ENCODE measurements at places on chromosomes 2 and 18.
A peak's percentile ranks its signal among the peaks of the same experiment; 100 is the strongest.

- DNase-seq, result no peak
Measured at GRCh38 chr18:78429127-78430108, 550.2 kb upstream of the SALL3 start.

DNA sequence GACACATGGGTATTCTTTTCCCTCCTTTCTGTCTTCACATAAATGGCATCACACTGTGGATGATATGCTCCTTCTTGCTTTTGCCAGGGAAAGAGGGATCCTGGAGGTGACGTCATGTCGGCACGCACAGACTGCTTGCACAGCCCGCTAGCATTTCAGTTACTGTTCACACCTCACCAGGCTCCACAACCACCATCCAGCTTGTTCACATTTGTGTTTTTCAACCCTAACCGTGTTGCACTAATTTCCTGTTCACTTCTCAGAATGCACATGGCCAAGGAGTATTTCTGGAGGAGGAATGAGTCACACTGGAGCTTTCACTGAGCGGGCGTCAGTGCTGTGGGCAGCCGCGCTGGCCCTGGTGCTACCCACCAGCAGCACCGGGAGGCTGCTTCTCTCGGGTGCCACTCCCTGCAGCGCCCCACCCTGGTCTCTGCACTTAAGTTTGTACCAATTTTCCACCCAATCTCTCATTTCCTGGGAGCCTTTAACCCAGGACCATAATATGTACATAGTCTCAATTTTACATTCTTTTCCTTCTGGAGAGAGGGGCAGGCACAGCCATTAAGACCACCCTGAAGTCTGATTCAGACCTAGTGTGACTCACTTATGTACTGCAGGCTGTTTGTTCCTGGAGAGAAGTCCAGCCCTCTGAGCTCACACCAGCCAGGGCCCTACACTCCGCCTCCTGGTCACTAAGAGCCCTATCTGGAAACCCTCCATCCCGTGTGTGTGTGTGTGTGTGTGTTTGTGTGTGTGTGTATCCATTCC is 65.1 kb downstream of the MBP start:
- peak; percentile 89 for DNase-seq

- no peak for DNase-seq
Measured at GRCh38 chr2:126803434-126803775, 95.3 kb upstream of the TEX51 start.

- peak; percentile 71 for DNase-seq
Measured at GRCh38 chr18:3104190-3105054, 91.5 kb upstream of the LPIN2 start.

- DNase-seq, result no peak
Measured at GRCh38 chr2:171894612-171894947, 536 bp upstream of the SLC25A12 start.

- no peak for DNase-seq
Measured at GRCh38 chr2:173037245-173038120, 38.2 kb upstream of the MAP3K20 start.

GRCh38 chr2:152894051-152894450 is 175.6 kb downstream of the ARL6IP6 start:
- no peak for DNase-seq

GRCh38 chr2:219433666-219434467 is 776 bp upstream of the SPEG start:
- no peak for DNase-seq

- DNase-seq, result no peak
Measured at GRCh38 chr2:133605766-133606137, 37.5 kb upstream of the NCKAP5 start.

GRCh38 chr2:19711470-19712372 is 190.1 kb downstream of the TTC32 start:
- DNase-seq, result peak; percentile 97

DNA sequence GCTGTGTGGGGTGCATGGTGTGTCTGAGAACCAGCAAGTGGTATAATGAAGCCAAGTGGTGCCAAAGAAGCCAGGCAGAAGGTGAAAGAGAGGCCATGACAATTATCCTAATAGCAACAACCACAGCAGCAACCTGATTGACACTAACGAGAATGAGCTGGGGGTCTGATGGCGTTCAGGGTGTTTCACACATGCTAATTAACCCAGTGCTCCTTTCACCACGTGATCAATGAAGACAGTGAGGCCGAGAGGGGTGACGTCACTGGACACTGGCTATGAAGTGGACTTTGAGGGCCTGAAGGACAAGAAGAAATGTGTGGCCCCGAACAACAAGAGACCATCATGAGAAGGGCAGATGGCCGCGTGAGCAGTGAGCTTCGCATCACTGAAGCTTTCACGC is 364.4 kb upstream of the ID2 start:
- DNase-seq, result no peak

DNA sequence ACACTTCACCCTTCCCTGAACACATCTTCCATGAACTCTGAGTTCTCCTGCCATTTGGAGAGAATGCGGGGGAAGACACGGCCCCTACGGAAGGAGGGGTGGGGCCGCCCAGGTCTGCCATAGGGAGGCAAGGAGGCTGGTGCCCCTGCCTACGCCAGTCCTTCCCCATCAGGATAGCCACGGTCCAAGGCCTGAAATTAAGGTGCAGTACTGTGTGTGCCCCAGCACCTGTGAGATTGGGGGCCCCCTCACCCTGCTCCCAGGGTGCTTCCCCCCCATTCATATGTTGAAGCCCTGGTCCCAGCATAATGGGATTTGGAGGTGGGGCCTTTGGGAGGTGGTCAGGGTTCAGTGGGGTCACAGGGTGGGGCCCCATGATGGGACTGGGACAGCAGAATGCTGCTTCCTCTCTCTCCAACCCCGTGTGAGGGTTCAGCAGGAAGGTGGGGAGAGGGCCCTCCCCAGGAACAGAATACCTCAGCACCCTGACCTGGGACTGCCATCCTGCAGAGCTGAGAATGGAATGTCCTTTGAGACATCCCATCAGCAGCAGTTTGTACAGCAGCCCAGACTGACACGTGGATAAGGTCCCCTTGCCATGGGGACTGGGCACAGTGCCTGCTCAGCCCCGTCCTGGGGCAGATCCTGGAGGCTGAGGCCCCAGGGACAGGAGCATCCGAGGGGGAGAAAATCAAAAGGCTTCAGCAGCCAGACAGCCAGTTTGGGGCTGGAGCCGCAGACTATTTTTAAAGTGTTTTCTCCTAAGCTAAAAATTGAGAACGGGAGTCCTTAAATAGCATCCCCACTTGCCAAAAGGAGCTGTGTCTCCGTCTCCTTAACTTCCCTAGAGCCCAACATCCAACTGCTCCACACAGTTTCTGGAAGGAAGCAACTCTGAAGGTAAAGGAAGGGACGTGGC is 105.1 kb downstream of the NDUFA10 start:
- no peak for DNase-seq

GRCh38 chr2:105290981-105291660 is 38.4 kb downstream of the TGFBRAP1 start:
- peak; percentile 88 for DNase-seq

- DNase-seq, result peak; percentile 69
Measured at GRCh38 chr2:157880927-157881326, 4.8 kb upstream of the ACVR1 start.

GRCh38 chr2:49248506-49248905 is 94.2 kb upstream of the FSHR start:
- peak; percentile 80 for DNase-seq

DNA sequence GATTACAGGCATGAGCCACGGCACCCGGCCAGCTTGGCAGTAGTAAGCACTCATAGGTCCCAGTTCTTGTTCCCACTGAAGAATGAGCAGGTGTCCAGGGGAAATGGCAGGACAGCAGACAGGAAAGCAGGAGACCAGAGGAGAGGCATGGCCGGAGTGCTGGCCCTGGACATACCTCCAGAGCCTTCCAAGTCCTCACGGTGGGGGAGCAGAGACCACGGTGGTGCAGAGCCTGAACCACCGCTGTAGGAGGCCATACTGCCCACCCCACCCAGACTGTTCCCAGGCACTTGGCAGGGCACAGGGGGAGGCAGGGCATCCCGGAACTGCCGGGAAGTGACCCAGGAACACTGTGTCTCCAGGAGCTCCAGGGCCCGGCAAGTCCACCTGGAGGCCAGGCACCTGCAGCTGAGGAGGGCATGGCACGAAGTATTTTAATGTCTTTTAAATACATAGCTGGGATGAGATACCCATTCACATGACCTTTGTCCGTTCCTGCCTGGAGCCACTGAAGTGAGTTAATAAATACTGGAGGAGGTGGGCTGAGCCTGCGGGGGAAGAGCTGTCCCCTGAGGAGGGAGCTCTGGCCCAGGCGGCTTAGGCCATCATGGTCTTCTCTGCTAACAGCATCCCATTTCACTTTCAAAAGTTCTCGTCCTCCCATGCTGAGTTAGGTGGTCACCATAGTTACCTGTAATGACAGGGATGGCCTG is 49.7 kb upstream of the TFCP2L1 start:
- DNase-seq, result no peak

GRCh38 chr18:44911260-44911659 is 230.6 kb downstream of the SETBP1 start:
- no peak for DNase-seq

- DNase-seq, result no peak
Measured at GRCh38 chr2:104371087-104371781, 482.7 kb upstream of the POU3F3 start.

GRCh38 chr18:24491927-24492834 is 31.7 kb downstream of the HRH4 start:
- no peak for DNase-seq

DNA sequence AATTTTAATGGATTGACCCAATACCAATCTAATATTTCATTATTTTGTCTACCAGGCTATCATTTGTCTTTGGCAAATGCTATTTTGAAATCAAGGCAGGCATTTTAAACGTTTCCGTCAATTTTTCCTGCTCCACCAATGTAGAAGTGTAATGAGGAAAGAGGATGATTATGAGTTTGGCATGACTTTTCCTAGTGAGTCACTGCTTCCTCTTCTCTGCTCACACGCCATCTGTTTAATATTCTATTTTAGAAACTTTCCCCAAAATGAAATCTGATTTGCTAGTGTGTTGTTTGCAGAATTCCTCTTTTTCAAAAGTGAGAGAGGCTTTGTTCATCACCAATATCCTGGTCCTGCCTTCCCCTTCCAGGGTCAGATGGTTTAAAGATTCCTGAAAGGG is 42.5 kb upstream of the PID1 start:
- peak; percentile 24 for DNase-seq

GRCh38 chr2:189188115-189188805 is 8.7 kb upstream of the COL5A2 start:
- DNase-seq, result no peak

DNA sequence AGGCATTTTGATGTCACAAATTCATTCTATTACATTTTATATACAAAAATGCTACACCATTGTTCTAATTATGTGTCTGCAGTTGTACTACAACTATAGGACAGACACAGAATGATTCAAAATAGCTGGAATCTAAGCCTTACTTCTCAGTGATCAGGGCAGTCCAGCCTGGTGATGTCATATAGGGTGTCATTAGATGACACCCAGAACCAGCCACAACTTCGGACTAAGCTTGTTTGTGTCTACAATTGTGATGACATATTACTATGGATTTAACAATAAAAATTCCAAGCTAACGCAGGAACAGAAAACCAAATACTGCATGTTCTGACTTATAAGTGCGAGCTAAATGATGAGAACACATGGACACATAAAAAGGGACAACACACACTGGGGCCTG is 31.0 kb downstream of the M1AP start:
- peak; percentile 29 for DNase-seq

GRCh38 chr2:241815477-241816430 is 6.8 kb downstream of the NEU4 start:
- no peak for DNase-seq

GRCh38 chr2:54503192-54503591 is 47.1 kb downstream of the SPTBN1 start:
- no peak for DNase-seq

DNA sequence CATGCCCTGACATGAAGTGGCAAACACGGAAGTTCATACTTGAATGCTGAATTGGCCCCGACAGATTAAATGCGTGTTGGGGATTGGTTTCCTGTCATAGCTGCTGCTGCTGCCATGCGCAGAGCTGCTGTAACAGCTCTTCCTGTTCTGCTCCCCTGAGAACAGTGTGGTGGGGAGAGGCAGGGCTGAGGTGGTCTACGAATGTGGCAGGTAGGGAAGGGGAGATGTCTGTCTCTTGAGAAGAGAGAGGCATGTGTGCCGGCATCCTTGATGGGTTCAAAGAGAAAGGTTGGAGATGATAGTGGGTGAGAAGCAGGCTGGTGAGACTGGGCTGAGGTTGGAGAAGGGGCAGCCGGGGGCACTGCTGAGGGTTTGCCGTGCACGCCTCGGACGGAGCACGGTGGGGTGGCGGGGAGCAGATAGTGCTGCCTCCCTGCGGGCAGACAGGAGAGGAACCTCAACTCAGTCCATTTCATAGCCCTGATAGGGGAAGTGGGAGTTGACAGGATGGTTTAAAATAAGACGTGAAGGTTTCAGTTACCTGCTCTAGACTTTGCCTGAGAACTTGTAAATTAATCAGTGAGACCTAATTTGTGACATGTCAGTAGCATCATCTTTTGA is 46.1 kb downstream of the TMEM185B start:
- peak; percentile 50 for DNase-seq

DNA sequence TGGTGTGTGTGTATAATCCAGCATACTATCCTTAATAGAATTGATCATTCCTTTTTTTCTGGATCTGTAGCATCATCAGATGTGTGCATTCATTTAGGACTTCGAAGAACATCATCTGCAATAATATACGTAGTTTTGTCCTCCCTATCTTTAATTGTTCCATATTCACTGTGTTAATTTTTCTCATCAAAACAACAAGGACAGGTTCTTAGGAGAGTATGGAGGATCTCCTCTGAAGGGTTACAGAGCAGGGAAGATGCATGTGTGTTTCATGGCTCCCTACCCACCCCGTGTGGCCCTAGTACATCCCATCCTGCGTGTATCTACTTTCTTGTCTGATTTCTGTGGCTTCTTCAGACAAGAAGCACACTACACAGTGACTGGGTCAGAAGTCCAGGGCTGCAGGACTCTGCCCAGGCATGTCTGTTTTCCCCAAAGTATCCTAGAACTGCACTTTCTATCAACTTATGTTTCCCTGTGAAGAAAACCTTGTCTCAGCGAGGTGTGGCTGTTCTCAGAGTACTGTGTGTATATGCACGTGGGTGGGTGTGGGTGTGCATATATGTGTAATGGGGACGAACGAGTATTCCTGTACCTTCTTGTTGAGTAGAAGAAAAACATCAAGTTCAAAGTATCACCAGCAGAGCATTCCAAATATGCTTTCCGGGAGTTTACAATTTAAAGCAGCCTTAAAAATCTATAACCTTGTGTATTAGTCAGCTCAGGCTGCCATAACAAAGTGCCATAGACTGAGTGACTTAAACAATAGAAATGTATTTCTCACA is 220.4 kb upstream of the FOSL2 start:
- peak; percentile 98 for DNase-seq

DNA sequence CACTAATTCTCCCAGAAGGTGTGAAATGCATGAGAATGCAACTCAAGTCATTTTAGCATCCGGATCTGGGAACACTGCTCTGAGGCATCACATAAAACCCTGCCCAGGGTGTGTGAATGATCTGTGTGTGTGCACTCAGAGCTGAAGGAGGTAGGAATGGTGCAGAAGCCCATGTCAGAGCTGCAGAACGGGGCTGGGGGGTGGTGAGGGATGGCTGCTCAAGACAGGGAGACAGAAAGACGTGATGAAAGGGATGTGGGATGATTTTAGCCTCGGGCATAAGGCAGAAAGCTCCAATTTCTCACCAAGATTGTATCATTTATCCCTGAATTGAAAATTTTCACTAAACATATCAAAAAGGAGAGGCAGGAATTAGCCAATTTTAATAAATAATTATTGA is 369.1 kb downstream of the EIPR1 start:
- no peak for DNase-seq

GRCh38 chr2:23526114-23526513 is 141.1 kb downstream of the KLHL29 start:
- DNase-seq, result no peak

- peak; percentile 6 for DNase-seq
Measured at GRCh38 chr2:226995625-226996041, 159.8 kb downstream of the RHBDD1 start.
